Muscle of leg (tissue), 16 donors: ENCODE measurements at places on chromosomes 5 and 9. TPM values are rescaled to one million over a fixed set of nuclear protein-coding genes. Genes with fewer than 3 reads are reported as not detected.

QSOX2 gene
- polyA plus RNA-seq, result 10.5 TPM

POLR3G gene
- 1.1 TPM for polyA plus RNA-seq

FAM78A gene
- 33.1 TPM for polyA plus RNA-seq

IFNA17 gene
- polyA plus RNA-seq, result not detected
